ENCODE measurements at places on chromosomes 2 and 18.

- DNase-seq: no peak
These were observed 47.2 kb downstream of the DYSF start for GRCh38 chr2:71500426-71501079.

DNA sequence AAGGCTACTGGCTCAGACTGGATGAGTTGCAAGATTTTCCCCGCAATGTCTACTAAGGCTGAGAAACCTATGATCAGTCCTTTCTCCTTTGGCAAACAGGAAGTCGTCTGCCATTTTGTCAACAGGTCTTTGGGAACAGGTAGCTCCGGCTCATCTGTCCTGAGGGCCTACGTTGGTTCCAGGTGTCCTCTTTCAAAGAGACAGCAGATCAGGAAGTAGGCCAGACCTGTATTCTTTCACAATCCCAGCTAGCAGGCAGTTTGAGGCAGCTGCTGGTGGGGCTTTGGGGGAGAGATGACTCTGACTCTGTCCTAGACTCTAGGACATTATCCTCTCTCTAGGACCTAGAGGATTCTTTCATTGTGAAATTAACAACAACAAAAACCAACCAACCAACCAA lies 98.6 kb downstream of the ACTR2 start:
- DNase-seq: no peak

- peak; percentile 47 for DNase-seq
These were observed 207.3 kb downstream of the TRIB2 start for GRCh38 chr2:12923907-12924610.

GRCh38 chr2:214839464-214839863 lies 30.0 kb upstream of the BARD1 start:
- no peak for DNase-seq

GRCh38 chr18:24678626-24679025 lies 218.2 kb downstream of the HRH4 start:
- peak; percentile 38 for DNase-seq

- DNase-seq: peak; percentile 63
These were observed 12.9 kb upstream of the GEMIN6 start for GRCh38 chr2:38765149-38765548.

- DNase-seq: no peak
These were observed 276.0 kb downstream of the MTX2 start for GRCh38 chr2:176544991-176545956.

GRCh38 chr2:225288986-225289385 lies 110.5 kb upstream of the NYAP2 start:
- DNase-seq: no peak

GRCh38 chr2:30923623-30924022 lies 116.4 kb upstream of the CAPN13 start:
- DNase-seq: no peak

- DNase-seq: no peak
These were observed 84.5 kb upstream of the SLC1A4 start for GRCh38 chr2:64904413-64905329.

- no peak for DNase-seq
These were observed 101.6 kb upstream of the FAM136A start for GRCh38 chr2:70403267-70404053.

DNA sequence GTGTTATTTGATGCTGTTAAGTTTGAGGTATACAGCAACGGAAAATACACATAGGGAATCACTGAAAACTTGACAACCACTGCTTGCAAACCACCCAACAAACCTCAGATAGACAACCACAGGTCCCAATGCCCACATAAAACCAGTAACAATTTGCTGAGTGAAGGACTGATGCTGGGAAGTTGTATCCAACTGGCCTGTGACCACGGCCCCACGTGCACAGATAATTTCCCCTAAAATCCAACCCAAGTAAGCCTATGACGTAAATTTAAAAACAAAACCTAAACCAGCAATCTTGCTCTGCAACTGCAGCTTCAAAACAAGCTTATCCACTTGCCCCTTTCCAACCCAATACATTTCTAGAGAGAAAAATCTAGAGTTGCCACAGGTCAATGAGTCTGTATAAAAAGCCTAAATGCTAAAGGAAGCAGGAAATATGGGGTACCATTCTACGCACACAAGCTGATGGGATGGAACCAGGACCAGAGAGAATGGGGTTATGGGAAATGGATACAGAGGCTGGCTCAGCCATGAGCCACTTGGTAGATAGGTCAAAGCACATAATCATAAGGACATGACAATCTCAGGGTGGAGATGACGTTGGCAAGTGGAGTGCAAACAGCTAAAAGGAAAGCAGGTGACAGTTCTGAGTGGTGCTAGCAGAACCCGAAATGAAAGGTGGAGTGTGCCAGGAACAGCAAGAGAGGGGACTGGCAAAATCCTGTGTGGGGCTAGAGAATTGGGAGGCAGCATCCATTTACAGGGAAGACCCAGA lies 27.8 kb upstream of the CREB1 start:
- DNase-seq: no peak

DNA sequence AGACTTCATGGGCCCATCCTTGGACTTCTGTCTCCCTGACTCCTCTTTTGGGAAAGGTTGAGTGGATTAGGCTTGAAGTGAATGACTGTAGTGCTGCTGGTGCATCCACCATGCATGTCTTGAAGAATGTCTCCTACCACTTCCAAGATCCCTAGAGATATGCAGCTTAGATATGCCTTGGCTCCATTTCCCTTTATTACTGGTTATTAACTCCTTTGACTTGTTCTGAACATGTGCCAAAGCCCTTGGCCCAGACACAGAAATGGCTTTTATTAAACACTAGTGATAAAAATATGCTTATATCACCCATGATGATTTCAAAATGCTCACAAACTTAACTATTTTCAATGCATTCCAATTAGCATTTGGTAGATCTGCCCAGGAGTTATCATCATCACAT lies 90.0 kb upstream of the SLC14A2 start:
- DNase-seq: no peak

DNA sequence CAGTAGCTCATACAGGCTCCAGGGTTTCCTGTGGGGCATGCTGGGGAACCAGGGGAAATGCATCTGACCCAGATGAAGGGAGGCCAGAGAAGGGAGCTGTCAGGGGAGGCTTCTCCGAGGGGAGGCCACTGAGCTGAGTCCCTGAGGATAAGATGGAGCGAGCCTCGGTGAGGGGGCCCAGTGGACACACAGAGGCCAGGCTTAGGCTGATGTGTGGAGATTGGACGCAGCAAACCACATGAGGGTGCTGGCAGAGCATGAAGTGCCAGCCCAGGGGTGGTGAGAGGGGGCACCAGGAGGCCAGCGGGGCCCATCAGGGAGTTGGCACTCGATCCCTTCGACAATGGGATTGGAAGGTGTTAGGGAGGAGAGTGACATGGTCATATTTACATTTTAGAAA lies 235.0 kb downstream of the KLHL29 start:
- no peak for DNase-seq

- no peak for DNase-seq
These were observed 30.3 kb downstream of the GCFC2 start for GRCh38 chr2:75680402-75680801.
